ENCODE measurements at places on chromosomes 4 and X.

DNA sequence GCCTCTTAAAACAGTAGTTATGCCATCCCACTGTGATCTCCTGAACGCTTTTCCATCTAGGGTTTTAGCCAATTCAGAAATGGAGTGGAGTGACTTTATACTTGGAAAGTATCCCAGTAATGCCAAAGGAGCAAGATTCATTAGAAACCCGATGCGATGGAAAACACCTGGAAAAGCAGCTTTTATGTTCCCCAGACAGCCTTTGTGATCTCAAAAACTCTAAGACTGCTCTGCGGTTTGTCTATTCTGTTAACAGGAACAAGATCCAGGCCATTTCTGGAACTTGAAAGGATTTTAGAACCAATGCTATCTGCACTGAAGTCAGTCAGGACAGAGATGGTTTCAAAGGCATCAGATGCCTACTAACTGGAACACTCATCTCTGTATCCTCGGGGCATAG is 145.1 kb downstream of the APBB2 start:
- DNase-seq, result no peak

DNA sequence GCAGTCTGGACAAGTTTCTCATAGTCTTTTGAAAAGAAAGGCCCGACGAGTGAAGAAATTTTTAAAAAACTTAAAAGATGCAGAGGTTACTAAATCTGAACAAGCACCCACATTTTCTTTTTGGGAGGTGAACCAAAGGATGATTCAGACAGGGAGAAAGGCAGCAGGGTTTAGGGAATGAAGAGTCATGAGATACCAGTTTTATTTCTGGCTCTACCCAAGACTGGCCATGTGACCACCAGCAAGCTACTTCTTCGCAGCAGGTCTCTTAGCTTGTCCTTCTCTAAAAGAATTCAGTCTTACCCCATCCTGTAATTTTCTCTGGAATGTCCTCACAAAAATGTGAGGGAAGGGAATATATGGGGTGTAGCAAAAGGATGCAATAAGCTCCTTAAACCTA is 37.6 kb downstream of the AMOT start:
- DNase-seq, result no peak

DNA sequence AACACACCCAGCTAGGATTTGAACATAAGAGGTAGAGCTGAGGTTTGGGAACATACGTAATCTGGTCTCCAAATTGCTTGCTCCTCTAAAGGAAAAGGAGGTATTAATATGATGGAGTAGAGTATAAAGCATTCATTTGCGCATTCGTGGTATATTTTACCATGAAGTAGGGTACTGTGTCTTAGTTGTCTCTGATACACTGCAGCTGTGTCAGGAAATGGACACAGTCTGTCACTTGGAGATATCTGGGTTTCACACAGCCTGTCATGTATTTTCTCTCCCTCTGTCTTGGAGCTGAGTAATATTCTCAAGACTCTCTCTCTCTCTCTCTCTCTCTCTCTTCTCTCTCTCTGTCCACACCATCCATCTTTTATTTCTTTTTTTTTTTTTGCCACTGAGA is 274.8 kb upstream of the UGT8 start:
- no peak for DNase-seq

DNA sequence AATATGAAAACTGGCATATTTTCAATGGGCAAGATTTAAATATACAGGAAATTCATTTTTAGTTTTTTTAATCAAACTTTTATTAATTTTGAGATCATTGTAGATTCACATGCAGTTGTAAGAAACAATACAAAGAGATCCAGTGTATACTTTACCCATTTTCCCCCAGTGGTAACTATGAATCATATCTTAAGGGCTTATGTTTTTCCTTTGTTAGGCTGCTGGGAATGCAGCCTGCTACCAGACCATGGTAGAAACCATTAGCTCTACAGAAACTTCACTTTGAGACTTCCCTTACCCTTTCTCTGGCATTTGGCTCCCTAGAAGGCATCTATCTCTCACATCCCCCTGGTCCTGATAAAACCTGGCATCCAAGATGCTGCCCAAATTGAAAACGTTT is 147.6 kb upstream of the EOLA2 start:
- DNase-seq, result no peak

- peak; percentile 49 for DNase-seq
Measured at GRCh38 chrX:110407910-110408545, 49.4 kb downstream of the RTL9 start.

All from right forelimb (tissue), 1 donor.